ENCODE measurements at places on chromosomes 6 and 20. TPM values are rescaled to one million over a fixed set of nuclear protein-coding genes. Genes with fewer than 3 reads are reported as not detected.

ZBTB12 gene
- total RNA-seq: 2.8 TPM

TSBP1 gene
- not detected for total RNA-seq

SRMS gene
- not detected for total RNA-seq

RAET1L gene
- total RNA-seq: not detected

TCF15 gene
- not detected for total RNA-seq

MEI4 gene
- total RNA-seq: not detected

IGF2R gene
- 59.5 TPM for total RNA-seq

FOXC1 gene
- total RNA-seq: not detected

IP6K3 gene
- total RNA-seq: not detected

Measured in T-helper 2 cell treated with Interferon-gamma antibody and Interleukin-4, amounts not matched to agents 100 ng/mL and 5 ng/mL, for 36 hours (primary cell).